Stimulated activated CD4-positive, alpha-beta T cell treated with anti-CD3 and anti-CD28 coated beads, Interleukin-15, amount 100 ng/mL, for 24 hours (primary cell): ENCODE measurements at places on chromosomes 6 and 20.

GRCh38 chr6:159151266-159151855 is 17.8 kb upstream of the FNDC1 start:
- peak; percentile 64 for DNase-seq

- no peak for DNase-seq
Observed at GRCh38 chr6:36753671-36754405, 56.2 kb downstream of the RAB44 start.

DNA sequence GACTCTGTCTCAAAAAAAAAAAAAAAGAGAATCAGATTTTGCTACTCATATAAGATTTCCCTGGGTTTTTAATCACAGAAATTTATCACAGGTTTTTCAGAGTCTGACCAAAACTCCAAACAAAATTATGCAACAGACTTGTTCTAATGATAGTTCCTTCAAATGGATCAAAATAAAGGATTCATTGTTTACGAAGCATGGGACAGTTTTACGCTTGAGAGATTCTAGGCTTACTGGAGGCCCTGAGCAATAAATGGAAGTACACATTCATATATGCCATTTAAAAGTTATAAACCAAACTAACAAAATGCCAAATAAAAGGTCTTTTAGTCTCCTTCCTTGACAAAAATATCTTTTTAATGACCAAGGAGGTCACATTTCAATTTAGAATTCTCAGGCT is 245.1 kb upstream of the KCNQ5 start:
- DNase-seq, result no peak

GRCh38 chr6:144351379-144352127 is 66.4 kb downstream of the UTRN start:
- DNase-seq, result no peak

GRCh38 chr20:4413314-4414049 is 308.2 kb upstream of the PRND start:
- no peak for DNase-seq

GRCh38 chr6:75800133-75800532 is 51.1 kb downstream of the MYO6 start:
- no peak for DNase-seq

- no peak for DNase-seq
Observed at GRCh38 chr6:52548353-52548713, 28.5 kb downstream of the TRAM2 start.

DNA sequence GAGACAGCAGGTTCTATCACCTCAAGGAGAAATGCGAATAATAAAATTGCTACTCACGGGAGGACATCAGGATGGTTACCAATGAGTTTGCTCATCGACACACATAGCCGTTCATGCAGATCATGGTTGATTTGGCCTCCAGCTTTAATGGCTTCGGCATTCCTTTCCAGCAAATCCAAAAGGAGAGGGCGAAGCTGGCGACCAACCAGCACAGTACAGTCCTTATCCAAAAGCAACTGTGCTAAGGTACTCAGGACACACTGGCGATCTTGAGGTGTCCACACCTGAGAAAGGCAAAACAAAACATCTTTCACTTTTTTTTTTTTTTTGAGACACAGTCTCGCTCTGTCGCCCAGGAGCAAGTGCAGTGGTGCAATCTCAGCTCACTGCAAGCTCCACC is 16.3 kb downstream of the MDN1 start:
- DNase-seq, result no peak

DNA sequence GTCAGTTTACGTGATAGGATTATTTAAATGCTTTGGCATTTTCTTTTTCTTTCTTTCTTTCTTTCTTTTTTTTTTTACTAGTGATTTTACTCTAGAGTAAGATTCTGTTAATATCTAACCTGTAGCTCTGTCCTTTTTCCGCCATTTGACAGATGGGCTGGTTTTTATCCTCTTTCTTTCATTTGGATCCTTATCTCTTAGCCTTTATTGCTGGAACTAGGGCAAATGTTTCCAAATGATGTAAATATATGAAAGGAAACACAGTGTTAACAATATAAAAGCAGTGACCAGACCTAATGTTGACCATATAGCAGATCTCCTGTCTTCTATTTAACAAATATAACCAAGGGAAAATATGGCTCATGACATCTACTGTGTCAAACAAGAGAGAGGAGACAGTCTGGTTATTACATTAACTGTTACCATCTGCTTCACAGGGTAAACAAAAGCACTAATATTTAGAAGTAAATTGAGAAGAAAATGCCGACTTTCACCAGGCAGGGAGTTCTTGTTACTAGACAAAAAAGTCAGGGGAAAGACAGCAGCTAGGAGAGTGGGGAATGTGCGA is 59.8 kb upstream of the GCLC start:
- DNase-seq, result no peak

- DNase-seq, result no peak
Observed at GRCh38 chr20:53621482-53622246, 28.0 kb upstream of the ZNF217 start.

- DNase-seq, result no peak
Observed at GRCh38 chr20:11140359-11140758, 466.6 kb upstream of the JAG1 start.

- no peak for DNase-seq
Observed at GRCh38 chr6:16301511-16301910, 63.1 kb downstream of the GMPR start.

- no peak for DNase-seq
Observed at GRCh38 chr6:37858363-37858762, 38.8 kb downstream of the ZFAND3 start.

DNA sequence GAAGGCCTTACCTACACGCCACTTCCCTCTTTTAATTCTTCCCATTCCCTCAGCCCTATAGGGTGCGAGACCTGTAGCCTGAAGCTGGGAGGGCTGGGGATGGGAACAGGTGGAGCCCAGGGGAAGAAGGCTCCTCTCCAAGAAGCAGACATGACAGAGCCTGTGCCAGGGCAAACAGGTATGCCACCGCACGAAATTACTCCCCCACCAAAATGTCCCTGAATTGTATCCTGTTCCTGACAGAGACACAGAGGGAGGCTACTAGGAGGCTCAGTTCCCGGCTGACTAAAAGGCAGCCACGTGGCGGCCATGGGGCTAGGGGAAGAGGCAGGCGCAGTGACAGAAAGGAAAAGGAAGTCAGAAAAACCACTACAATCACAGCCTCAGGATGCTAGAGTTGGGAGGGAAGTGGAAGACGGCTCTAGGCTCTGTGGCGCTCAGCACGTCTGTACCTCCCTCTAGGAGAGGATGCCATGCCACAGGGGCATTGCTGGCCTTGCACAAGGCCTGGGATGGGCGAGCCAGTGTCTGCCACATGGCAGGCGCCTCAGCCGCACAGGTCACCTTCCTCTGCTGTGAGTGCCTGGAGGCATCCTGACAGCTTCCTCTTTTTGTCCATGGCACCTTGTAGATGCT is 27.7 kb downstream of the TFEB start:
- peak; percentile 43 for DNase-seq

- DNase-seq, result no peak
Observed at GRCh38 chr6:43129434-43130194, 41.5 kb upstream of the SRF start.

DNA sequence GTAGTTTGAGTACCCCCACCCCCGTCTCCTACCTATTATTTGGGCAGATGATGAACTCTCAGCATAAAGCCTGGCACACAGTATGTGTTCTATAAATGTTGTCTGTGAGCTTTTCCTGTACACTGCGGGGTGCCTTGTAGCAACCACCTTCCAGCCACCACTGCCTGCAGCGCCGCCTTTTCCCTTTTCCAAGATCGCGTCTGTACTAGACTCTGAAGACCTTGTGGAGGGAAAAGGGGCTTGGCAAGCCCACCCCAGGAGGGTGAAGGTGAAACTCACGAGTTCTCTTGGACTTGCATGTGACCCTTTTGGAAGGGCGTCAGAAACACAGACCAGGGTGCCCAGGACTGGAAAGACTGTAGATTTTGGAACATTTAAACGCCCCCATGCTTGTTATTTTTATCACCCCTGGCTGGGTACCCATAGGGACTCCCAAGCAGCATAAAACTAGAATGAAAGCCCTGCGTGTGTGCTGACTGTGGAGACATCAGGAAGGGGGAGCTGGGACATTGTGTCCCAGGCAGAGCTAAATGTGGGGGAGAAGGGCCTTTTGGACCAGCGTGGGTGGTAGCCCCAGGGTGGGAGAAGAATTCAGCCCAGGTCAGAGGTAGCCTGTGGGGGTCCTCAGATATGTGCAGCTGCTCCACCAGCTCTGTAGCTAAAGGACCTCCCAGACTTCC is 8.3 kb downstream of the BAK1 start:
- DNase-seq, result no peak

DNA sequence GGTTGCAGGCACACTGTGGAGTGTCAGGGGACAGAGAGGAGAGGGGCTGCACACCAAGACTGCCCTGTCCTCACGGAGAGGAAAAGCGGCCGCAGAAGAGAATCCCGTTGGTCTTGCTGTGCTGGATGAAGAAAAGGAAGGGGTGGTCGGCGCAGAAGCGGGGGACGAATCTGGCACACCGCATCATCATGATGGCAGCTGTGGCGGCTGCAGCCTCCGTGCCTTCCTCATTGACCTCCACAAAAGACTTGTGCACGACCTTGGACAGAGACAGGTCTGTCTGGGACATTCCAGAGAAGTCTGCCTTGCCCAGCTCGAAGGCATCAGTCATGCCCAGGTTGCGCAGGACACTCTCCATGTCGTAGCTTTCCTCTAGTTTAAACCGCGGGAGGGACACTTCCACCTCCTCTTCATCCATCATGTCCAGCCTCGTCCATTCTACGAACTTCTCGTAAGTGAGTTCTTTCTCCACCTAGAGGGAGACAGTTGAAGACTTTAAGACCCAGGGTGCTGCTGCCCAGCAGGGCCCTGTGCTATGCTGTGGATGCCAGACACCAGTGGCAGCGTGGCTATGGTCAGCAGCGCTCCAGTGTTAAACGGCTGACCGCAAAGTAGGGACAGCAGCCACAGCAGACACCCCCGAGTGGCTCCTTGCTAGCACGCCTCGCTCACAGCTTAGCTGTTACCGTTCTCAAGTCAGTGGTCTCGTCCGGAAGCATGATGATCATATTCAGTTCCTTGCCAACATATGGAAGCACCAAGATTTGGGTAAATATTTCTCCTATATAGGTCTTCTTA is 22.9 kb downstream of the SERPINB6 start:
- no peak for DNase-seq
